RPMI7951 (cell line): ENCODE measurements at places on chromosomes 3 and 15.

DNA sequence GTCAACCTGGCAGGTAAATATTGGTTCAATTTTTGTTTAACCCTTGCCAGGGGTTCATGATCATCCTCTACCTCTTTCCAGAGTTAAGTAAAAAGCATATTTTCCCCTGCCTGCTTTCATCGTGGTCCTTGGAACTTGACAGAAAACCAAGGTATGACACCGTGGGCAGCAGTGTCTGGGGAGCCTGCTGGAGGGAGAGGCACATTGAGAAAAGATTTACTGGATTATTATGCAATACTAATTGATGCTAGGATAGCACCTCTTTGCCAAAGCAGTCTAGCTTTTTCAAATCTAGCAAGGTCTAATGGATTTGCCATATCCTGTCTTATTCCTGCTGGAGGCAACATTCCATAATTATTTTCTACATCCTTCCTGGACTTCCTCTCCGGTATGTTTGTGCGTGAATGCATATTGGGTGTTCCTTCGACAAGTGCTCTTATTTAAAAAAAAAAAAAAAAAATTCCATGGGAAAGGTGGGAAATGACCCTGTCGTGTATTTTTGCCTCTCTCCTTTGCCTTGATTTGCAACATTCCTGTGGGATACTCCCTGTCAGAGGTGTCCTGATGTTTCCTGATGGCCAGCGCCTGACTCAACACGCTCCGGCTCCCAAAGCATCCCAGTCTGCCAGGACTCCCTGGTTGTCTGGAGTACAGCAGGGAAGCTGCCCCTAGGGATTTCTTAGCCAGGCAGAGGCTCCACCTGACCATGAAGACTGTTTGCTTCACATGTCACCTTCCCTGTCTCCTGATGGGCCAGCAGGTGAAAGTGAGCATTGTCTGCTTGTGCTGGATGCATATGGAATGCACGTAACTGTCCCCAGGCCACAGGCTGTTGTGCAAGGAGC is 6.3 kb downstream of the BHLHE40 start:
- peak; percentile 94 for DNase-seq

DNA sequence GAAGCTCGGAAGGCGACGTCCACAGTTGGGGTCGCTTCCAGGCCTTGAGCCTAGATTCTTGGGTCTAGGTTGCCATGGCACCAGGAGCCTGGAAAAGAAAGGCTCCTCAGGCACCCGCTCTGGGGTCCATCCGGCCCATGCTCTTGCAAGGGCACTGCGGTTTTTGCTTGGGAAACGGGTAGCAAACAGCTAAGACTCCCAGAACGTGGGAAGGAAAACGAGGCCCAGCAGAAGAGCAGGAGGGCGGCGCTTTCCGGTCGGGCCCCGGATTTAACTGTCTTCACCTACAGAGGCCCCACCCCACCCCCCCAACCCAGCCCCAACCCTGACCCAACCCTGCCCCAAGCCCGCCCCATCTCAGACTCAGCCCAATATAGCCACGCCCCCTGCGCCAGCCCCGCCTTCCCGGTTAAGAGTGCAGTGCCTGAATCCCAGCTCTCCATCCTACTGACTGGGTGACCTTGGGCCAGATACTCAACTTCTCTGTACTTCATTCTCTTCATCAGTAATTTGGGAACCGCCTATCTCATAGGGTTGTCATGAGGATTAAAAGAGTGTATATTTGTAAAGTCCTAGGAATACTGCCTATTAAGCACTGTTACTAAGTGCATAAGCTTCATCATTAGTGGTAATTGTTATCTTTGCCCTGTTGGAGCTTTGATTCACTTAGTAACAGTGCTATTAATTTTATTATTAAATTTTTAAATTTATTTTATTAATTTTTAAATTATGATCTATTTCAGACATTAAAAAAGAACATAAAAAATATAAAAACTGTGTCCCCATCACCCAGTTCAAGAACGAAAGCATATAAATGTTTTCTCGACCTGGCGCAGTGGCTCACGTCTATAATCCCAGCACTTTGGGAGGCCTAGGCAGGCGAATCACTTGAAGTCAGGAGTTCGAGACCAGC is 28.4 kb upstream of the SMAD6 start:
- no peak for DNase-seq

DNA sequence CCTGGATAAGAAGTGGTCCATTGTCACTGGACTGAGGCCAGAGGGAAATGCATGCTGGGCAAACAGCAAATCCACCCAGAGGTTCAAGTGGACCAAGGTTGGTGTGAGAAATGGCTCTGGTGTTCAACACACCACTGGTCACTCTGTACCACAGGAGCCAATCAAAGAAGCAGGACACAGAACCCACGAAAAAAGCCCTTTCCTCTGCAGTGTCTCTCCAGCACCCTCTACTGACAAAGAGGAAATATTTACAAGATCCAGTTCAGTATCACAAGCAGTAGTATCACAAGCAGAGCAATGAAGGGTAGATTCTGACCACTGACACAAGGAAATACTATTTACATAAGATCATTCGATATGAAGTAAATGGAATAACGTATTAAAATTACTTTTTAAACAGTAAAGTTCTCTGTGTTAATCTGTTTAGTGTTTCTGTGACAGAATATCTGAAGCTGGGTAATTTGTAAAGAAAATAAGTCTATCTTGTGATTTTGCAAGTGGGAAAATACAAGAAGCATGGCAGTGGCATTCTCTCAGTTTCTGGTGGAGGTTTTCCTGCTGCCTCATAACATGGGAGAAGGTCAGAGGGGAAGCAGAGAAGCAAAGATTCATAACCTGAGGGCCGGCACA is 390.7 kb downstream of the EFHB start:
- DNase-seq, result no peak

DNA sequence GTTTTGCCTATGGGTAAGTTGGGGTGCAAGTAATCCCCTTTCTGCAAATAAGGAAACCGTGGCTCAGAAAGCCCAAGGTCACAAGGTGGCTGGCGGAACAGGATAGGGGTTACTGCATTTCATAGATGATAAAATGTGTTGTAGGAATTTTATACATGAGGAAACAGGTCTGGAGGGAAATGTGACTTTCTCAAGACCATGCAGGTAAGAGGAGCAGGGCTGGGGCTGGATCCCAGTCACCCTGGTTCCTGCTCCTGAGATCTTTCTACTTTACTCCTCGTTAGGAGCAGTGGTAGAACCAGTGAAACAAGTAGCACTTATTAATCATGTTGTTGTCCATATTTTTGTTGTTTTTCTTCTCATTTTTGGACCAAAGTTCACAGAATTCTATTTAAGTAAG is 63.2 kb downstream of the SSUH2 start:
- no peak for DNase-seq

GRCh38 chr3:183447206-183448001 is 19.0 kb upstream of the MCF2L2 start:
- DNase-seq, result peak; percentile 88
